ENCODE measurements at places on chromosomes 4 and X. TPM values are rescaled to one million over a fixed set of nuclear protein-coding genes. Genes with fewer than 3 reads are reported as not detected.

Gene IQSEC2
- total RNA-seq: 0.21 TPM

GRCh38 chr4:7295911-7296660, 103.7 kb downstream of the SORCS2 start:
- no peaks in the 10 kb centered on the region for H3K4me1 ChIP-seq
- peaks cover 2% of the 10 kb centered on the region for H3K27me3 ChIP-seq
- H3K4me3 ChIP-seq: no peak overlapping the region
- no peak overlapping the region for H3K27ac ChIP-seq
- H3K36me3 ChIP-seq: no peaks in the 10 kb centered on the region
- DNase-seq: peak; percentile 31

DNA sequence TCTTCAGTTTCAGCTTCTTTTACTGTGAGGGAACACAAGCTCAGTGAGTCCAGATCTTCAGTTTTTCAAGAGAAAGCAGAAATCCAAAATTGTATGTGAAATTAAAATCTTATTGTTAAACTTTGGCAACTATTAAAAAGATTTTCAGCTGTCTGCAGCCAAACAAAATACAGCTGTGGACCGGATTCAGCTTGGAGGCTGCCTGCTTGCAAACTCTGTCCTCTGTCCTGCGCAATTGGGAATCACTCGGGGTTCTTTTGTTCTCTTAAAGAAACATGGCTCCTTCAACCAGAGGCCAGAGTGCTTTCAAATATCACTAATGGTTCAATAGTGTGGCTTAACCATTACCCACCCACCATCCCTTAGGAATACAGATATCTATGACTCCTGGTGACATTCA, 201.2 kb downstream of the CHIC2 start:
- H3K4me3 ChIP-seq: no peak overlapping the region
- H3K27me3 ChIP-seq: peaks cover 7% of the 10 kb centered on the region
- H3K27ac ChIP-seq: no peak overlapping the region
- no peak for DNase-seq

DNA sequence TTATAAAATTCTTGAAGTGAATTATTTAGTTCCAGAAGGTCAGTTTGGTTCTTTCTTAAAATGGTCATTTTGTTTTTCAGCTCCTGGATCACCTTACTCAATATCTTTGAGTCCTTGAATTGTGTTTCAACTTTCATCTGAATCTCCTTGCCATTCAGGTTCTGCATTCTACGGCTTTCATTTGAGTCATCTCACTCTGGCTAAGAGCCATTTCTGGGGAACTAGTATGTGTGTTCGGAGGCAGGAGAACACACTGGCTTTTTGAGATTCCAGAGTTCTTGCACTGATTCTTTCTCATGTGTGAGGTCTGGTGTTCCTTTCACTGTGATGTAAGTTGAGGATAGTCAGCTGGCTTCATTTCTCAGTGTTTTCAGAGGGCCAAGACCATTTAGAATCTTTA, 708.4 kb upstream of the FRG1 start:
- DNase-seq: no peak
- no peak overlapping the region for H3K27ac ChIP-seq
- no peak overlapping the region for H3K4me3 ChIP-seq
- no peaks in the 10 kb centered on the region for H3K27me3 ChIP-seq
- H3K4me1 ChIP-seq: no peaks in the 10 kb centered on the region

Gene TEC
- 4.3 TPM for total RNA-seq

DNA sequence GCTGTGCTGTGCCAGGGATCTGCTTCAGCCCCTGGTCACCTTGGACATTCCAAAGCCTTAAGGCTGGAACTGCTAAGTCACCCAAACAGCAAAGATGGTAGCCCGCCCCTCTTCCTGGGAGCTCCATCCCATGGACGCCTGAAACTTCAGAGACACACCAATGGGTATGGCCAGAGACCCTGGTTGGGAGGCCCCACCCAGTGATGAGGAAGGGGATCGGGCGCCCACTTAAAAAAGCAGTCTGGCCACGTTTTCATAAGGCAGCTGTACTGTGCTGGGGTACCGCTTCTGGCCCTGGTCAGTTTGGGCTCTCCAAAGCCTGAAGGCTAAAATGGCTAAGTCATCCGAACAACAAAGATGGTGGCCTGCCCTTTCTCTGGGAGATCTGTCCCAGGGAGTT, 9.4 kb upstream of the TMSB15C start:
- no peak overlapping the region for H3K27ac ChIP-seq
- no peaks in the 10 kb centered on the region for H3K36me3 ChIP-seq
- peaks cover 5% of the 10 kb centered on the region for H3K27me3 ChIP-seq
- no peaks in the 10 kb centered on the region for H3K4me1 ChIP-seq
- no peak for DNase-seq
- no peak overlapping the region for H3K4me3 ChIP-seq

- peaks cover 7% of the 10 kb centered on the region for H3K4me1 ChIP-seq
- DNase-seq: no peak
- H3K27ac ChIP-seq: no peak overlapping the region
- H3K27me3 ChIP-seq: no peaks in the 10 kb centered on the region
These were observed 752.9 kb downstream of the RPA4 start for GRCh38 chrX:97636473-97637140.

- H3K4me3 ChIP-seq: no peak overlapping the region
- no peaks in the 10 kb centered on the region for H3K36me3 ChIP-seq
- DNase-seq: no peak
- no peaks in the 10 kb centered on the region for H3K27me3 ChIP-seq
These were observed 23.8 kb downstream of the PTTG2 start for GRCh38 chr4:37983951-37984350.

- no peak for DNase-seq
- no peaks in the 10 kb centered on the region for H3K36me3 ChIP-seq
- no peak overlapping the region for H3K27ac ChIP-seq
- peaks cover 6% of the 10 kb centered on the region for H3K27me3 ChIP-seq
- H3K4me1 ChIP-seq: no peaks in the 10 kb centered on the region
These were observed 222.0 kb upstream of the ADAMTS3 start for GRCh38 chr4:72791054-72791453.

DNA sequence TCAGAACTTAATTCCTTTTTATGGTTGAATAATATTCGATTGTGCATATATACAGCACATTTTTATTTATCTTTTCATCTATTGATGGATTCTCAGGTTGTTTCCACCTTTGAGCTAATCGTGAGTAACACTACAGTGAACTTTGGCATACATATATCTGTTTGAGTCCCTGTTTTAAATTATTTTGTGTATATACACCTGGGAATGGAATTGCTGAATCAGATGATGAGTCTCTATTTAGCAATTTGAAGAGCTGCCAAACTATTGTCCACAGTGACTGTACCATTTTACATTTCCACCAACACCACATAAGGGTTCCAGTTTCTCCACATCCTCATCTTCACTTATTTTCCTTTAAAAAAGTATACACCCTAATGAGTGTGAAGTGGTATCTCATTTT, 166.2 kb upstream of the FGF13 start:
- H3K4me1 ChIP-seq: no peaks in the 10 kb centered on the region
- H3K36me3 ChIP-seq: no peaks in the 10 kb centered on the region
- no peaks in the 10 kb centered on the region for H3K27me3 ChIP-seq

- H3K4me3 ChIP-seq: no peak overlapping the region
- H3K27ac ChIP-seq: no peak overlapping the region
- no peaks in the 10 kb centered on the region for H3K36me3 ChIP-seq
These were observed 42.4 kb downstream of the CNGA2 start for GRCh38 chrX:151776936-151777335.

Data from activated CD4-positive, alpha-beta T cell treated with anti-CD3 and anti-CD28 coated beads for 36 hours (primary cell).